Umbilical cord (tissue), 2 donors: ENCODE measurements at places on chromosomes 7 and 10. TPM values are rescaled to one million over a fixed set of nuclear protein-coding genes. Genes with fewer than 3 reads are reported as not detected.

The SLC13A4 gene
- total RNA-seq = 6.5 TPM

The SPDYE9 gene
- total RNA-seq = 1.7 TPM

The IKZF1 gene
- 40.9 TPM for total RNA-seq

The PON1 gene
- total RNA-seq = 0.24 TPM

The EIF5AL1 gene
- 0.48 TPM for total RNA-seq

The CALCR gene
- 0.48 TPM for total RNA-seq

The SLC26A3 gene
- total RNA-seq = 6.3 TPM

The AZGP1 gene
- 9.9 TPM for total RNA-seq

The RBP3 gene
- total RNA-seq = 2.2 TPM

The MMD2 gene
- 0.24 TPM for total RNA-seq

The ZNF365 gene
- 6.3 TPM for total RNA-seq

GRCh38 chr10:93629647-93630305 lies 17.4 kb downstream of the PDE6C start:
- no peak for DNase-seq

DNA sequence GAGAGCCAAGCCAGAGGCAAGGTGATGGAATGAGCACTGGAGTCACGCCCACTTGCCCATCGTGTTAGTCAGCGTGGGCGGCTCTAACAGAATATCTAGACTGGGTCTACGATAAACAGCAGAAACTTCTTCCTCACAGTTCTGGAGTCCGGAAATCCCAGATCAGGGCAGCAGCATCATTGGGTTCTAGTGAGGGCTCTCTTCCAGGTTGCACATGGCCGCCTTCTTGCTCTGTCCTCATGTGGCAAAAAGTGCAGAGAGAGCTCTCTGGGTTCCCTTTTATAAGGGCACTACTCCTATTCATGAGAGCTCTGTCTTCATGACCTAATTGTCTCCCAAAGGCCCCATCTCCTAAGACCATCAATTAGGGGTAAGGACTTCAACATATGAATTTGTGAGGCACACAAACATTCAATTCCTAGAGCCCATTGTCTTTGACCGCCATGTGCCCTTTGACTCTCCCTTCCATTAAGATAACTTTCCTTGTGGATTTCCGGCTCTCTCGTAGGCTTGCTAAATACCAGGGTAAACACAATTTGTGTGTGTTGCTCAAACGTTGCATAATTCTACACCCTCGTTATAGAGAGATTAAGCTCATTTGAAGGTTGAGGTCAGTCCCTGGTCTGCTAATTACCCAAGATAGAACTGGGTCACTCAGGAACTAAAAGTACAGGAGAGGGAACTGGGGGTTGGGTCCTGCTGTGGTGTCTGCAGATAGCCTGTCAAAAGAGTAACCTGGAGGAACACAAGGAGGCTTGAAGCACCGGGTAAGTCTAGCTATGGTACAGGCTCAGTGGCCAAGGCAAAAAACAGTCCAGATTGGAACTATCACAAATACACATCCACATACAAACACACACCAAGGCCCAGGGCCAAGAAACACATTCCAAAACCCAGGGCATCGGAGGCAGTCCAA lies 28.7 kb upstream of the USP6NL start:
- DNase-seq = no peak

GRCh38 chr7:131090886-131091692 lies 236.6 kb upstream of the MKLN1 start:
- DNase-seq = no peak

DNA sequence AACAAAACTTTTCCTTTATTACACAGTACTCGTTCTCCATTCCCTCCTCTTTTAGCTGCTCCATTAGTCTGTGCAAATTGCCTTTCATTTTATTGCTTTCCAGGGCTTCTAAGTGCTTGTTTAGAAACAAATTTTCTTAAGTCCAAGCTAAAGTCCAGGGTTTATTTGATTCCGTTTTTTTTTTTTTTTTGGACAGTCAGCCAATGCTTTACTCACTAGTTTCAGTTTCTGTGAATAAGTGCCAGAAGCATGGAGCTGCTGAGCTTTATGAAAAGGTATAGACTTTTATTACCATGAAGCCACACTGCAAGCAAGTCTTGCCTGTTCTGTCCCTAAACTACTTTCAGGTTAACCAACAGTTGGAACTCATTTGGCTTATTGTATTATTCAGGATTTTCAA lies 455.0 kb downstream of the GFRA1 start:
- peak; percentile 45 for DNase-seq

- peak; percentile 12 for DNase-seq
Measured at GRCh38 chr10:48448796-48449195, 142.3 kb downstream of the MAPK8 start.

- DNase-seq = no peak
Measured at GRCh38 chr10:86586516-86586915, 64.9 kb upstream of the WAPL start.

DNA sequence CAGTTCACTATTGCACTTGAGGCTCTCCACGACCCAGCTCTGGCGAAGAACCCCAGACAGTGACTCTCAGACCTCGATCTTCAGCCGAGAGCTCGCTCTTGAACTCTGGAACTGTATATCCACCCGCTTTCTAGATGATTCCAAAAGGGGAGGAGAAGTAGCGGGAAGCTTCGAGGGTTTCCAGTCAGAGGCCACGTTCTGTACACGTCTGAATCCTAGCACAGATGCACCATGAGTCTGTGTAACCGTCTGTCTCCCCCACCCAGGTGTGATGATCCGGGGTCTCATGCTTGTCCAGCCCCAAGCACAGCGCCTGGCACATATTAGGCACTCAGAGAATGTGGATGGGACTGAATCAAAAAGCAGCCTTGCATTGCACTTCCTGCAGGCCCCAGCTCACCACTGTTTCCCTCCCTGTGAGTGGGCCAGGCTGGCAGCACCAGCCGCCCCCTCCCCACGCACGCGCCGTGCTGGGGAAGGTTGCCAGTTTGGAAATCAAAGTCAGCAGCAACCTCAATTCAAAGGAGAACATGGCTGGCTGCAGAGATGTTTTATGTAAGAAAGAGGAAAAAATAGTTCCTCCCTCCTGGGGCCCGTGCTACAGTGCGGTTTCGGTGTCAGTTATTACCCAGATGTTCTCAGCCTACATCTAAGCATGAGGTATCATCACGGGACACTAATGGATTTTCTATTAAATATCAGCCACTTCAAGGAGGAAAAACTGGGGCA lies 5.7 kb downstream of the GRID2IP start:
- no peak for DNase-seq

- DNase-seq = no peak
Measured at GRCh38 chr10:103583871-103584215, 90.3 kb downstream of the NEURL1 start.

DNA sequence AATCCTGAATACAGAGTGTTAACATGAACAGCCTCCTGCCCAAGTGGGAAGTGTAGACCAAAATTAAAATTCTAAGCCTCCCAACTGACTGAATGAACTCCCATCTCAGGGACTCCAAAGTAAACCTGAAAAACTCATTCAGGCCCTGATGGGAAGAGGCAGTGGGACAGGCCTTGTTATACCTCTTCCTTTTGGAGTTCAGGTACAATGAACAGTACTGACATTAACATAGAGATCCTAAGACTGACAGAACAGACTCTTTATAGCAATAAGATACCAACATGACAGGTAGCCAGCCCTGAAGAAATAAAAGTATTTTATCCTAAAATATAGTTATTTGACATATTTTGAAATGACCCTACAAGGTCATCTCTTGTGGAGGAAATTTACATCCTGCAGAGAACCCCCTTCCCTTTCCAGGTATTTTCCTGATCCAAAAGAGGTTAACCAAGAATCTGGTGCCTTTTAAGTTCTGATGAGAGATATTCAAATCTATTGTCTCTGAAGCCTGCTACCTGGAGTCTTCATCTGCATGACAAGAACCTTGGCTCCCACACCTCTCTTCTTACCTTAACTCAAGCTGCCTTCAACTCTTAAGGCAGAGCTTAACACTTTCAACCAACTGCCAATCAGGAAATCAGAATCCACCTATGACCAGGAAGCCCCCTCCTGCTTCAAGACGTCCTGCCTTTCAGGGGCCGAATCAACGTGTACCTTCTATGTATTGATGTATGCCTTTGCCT lies 103.3 kb upstream of the PFKP start:
- no peak for DNase-seq

DNA sequence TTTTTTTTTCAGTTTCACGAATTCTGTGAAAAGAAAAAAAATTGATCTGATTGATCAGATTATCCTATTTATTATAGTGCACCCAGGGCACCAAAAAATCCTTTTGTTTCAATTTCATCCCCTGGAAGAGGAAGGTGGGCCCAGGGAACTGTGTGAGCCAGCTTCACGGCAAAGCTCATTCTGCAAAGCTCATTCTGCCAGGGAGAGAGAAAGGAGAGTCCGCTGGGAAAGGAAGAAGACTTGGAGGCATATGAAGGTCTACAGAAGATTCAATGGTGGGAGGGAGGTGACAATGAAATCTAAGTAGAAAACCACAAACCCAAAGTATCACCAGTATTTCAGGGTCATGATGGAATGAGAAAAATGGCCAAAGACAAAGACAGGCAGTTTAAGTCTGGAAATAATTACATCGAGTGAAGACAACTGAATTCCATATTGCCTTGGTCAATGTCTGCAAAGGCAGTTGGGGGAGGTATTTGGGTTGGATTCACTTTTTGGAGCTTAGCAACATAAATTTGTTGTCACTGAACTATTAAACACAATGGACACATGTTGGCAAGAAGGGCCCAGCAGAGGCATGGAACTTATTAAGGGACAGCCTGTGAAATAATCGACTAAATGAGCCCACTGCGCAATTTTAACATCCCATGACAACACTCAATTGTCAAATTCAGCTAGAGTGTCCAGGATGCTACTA lies 587.8 kb upstream of the MKI67 start:
- DNase-seq = no peak

DNA sequence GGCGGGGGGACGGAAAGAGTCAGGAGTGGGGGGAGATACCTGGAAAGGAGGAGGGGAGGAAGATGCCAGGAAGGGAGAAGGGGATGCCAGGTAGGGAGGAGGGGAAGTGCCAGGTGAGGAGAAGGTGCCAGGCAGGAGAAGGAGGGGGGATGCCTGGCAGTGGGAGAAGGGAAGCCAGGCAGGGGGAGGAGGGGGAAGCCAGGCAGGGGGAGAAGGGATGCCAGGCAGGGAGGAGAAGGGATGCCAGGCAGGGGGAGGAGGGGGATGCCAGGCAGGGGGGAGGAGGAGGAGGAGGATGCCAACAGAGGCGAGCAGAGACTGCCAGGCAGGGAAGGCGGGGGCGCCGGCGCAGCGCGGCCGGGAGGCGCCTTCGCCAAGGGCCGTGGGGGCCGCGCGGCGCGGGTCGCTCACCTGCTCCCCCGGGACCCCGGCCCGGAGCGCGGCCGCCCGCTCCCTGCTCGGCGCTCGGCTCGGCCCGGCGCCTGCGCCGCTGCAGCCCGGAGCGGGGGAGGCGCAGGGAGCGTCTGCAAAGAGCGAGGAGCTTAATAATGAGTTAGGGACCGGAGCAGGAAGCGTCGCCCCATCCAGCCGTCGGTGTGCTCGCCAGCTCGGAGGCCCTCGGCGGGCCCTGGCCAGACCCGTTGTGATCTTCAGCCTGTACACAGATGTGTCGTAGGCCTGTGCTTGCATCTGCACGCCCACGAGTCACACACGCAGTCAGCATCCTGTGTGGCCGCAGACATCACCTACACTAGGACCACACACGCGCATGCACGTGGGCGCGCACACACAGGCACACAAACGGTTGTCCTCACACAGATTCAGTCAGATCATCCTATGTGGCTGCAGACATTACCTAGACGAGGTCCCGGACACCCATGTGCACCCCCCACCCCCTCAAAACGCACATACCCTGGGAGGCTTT lies 28.4 kb upstream of the SMARCD3 start:
- peak; percentile 55 for DNase-seq

DNA sequence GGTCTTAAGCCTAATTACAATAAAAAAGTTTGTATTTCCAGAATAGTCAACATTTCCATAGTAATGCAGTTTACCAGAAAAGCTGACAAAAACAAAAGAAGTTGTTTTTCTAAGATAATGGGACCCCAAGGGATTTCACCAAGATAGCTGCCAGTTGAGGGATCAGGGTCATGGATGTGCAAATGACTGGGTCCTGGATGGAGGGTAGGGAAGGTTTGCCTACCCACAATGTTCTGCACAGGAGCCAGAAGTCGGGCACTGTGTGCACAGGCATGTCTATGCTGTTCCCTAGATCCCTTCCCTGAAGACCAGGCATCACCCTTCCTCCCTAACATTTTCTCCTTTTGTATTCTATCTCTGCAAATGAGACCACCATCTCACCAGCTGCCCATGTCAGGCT lies 94.1 kb upstream of the FAM133B start:
- DNase-seq = no peak

DNA sequence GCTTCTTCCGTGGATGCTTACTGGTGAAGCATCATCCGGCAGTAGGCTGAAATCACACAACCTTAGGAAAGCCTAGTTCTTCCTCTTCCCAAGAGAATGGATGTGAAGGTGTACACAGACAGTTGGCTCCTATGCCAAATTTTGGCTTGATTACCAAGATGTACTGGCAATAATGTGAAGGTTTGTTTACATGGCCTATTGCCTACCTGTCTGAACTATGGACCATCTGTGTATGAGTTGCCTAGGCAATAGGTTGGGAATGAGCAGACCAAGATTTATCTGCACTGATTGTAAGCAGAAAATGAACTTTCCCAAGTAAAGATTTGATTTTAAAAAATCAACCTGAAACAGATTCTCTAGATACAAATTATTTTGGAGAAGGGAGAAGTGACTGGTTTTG lies 325.9 kb upstream of the SORCS1 start:
- DNase-seq = no peak
